Breast epithelium (tissue), 4 donors: ENCODE measurements at places on chromosomes 7 and 10. TPM values are rescaled to one million over a fixed set of nuclear protein-coding genes. Genes with fewer than 3 reads are reported as not detected.

Gene NUTM2A
- 0.98 TPM for total RNA-seq

Gene PPP1R9A
- 7.5 TPM for total RNA-seq

Gene GPNMB
- total RNA-seq: 460 TPM

Gene ORC5
- 29.9 TPM for total RNA-seq

Gene VPS50
- total RNA-seq: 54.4 TPM

Gene KCP
- 2.2 TPM for total RNA-seq

Gene HKDC1
- 0.15 TPM for total RNA-seq

Gene ITIH2
- 0.73 TPM for total RNA-seq

Gene ODAD2
- 0.33 TPM for total RNA-seq

Gene HECTD2
- total RNA-seq: 14.2 TPM

Gene ETV1
- 10.1 TPM for total RNA-seq

Gene FOXI2
- total RNA-seq: not detected

Gene GIMAP7
- 9.4 TPM for total RNA-seq

Gene LYZL2
- not detected for total RNA-seq

Gene PGAM2
- 0.66 TPM for total RNA-seq

Gene SYPL1
- 96.2 TPM for total RNA-seq

Gene ARL4A
- total RNA-seq: 28.5 TPM

Gene LIPJ
- total RNA-seq: 2.5 TPM

DNA sequence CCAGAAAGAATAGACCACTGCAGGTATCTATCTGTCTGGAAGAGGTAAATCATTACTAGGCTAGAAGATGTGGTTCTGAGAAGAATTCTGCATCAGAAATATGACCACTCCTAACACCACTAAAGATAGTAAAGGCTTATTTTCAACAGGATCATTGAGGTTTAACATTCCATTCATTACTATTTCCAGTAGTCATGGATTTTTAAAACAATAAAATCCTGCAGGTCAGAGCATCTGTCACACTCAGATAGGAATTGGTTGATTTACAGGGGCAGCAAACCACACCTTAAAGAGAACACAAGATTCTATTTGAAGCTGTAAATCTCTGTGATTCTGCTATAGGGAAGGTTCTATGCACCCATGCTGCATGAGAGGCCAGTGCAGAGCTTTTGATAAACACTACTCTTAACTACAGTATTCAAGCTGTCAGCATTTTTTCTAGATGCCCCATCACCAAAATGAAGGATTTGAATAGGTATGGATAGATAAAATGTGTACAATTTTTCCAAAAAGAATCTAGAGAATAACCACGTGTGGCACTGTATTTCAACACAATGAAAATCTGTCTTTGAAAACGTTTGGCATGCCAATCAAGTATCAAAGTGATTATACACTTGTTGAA lies 14.6 kb downstream of the LRRC17 start:
- no peak for DNase-seq
- H3K36me3 ChIP-seq: no peaks in the 10 kb centered on the region

GRCh38 chr10:34185998-34186397 lies 629.1 kb downstream of the PARD3 start:
- no peaks in the 10 kb centered on the region for H3K27me3 ChIP-seq
- no peak for DNase-seq
- H3K4me3 ChIP-seq: no peak overlapping the region
- H3K36me3 ChIP-seq: no peaks in the 10 kb centered on the region
- no peak overlapping the region for H3K27ac ChIP-seq
- H3K4me1 ChIP-seq: peaks cover 7% of the 10 kb centered on the region

GRCh38 chr10:131095313-131095580 lies 216.3 kb downstream of the TCERG1L start:
- no peaks in the 10 kb centered on the region for H3K36me3 ChIP-seq
- peak overlapping the region; percentile 74 for H3K27ac ChIP-seq
- no peaks in the 10 kb centered on the region for H3K27me3 ChIP-seq
- DNase-seq: no peak

GRCh38 chr10:5547931-5548660 lies 23.3 kb downstream of the CALML3 start:
- H3K27ac ChIP-seq: peak overlapping the region; percentile 97
- H3K27me3 ChIP-seq: no peaks in the 10 kb centered on the region
- DNase-seq: peak; percentile 68
- H3K36me3 ChIP-seq: no peaks in the 10 kb centered on the region
- H3K4me1 ChIP-seq: peaks cover 39% of the 10 kb centered on the region

- no peak overlapping the region for H3K27ac ChIP-seq
- no peak for DNase-seq
- H3K36me3 ChIP-seq: no peaks in the 10 kb centered on the region
Observed at GRCh38 chr7:135666156-135666555, 3.8 kb downstream of the STMP1 start.

DNA sequence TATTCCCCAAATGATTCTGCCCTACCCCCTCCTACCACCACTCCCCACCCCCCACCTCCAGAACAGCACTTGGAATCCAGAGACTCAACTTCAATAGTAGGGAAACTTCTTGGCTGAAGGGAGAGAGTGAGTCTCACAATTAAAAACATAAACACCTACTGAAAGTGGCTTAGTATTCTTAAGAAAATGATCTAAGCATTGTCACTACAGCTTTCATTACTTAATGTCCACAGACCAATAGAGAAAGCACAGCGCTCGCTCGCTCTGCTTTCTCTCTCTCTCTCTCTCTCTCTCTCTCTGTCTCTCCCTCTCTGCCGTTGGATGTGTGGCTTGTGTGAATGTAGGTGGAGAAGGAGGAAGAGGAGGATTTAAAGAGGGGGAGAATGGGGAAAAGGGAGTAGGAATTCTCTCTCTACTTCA lies 1.5 kb upstream of the SEMA3A start:
- H3K36me3 ChIP-seq: no peaks in the 10 kb centered on the region
- H3K27me3 ChIP-seq: no peaks in the 10 kb centered on the region
- DNase-seq: no peak
- H3K4me3 ChIP-seq: peak overlapping the region; percentile 62

GRCh38 chr10:1632141-1632540 lies 105.2 kb downstream of the ADARB2 start:
- no peak overlapping the region for H3K27ac ChIP-seq
- no peaks in the 10 kb centered on the region for H3K4me1 ChIP-seq
- no peak overlapping the region for H3K4me3 ChIP-seq

DNA sequence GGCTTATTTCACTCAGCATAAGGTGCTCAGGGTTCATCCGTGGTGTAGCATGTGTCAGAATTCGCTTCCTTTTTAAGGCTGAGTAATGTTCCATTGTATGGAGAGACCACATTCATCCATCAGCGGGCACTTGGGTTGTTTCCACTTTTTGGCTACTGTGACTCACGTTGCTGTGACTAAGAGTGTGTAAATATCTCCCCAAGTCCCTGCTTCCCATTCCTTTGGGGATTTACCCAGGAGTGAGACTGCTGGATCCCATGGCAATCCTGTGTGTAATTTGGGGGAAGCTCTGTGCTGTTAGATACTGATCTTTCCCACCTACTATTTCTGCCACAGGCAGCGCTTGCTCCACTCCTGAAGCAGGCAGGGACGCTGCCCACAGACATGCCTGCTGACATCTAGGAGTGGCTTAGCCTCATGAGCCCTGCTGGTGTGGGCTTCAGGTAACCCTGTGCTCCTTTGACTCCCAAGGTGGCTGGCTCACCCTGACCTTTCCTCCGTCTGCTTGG lies 346.0 kb downstream of the FRMD4A start:
- H3K4me3 ChIP-seq: no peak overlapping the region
- H3K27me3 ChIP-seq: no peaks in the 10 kb centered on the region
- H3K4me1 ChIP-seq: no peaks in the 10 kb centered on the region
- no peak overlapping the region for H3K27ac ChIP-seq
- no peak for DNase-seq
- H3K36me3 ChIP-seq: no peaks in the 10 kb centered on the region

GRCh38 chr10:45580371-45581215 lies 92.0 kb downstream of the ZFAND4 start:
- H3K27ac ChIP-seq: peak overlapping the region; percentile 63
- no peak overlapping the region for H3K4me3 ChIP-seq
- H3K36me3 ChIP-seq: no peaks in the 10 kb centered on the region
- no peaks in the 10 kb centered on the region for H3K27me3 ChIP-seq
- DNase-seq: no peak

- H3K4me3 ChIP-seq: peak overlapping the region; percentile 32
- peak; percentile 28 for DNase-seq
- no peaks in the 10 kb centered on the region for H3K4me1 ChIP-seq
- peak overlapping the region; percentile 29 for H3K27ac ChIP-seq
- no peaks in the 10 kb centered on the region for H3K27me3 ChIP-seq
- no peaks in the 10 kb centered on the region for H3K36me3 ChIP-seq
Observed at GRCh38 chr7:47806701-47807103, 141.6 kb downstream of the PKD1L1 start.

GRCh38 chr10:79422178-79422892 lies 23.1 kb downstream of the ZCCHC24 start:
- peak overlapping the region; percentile 92 for H3K27ac ChIP-seq
- peaks cover 11% of the 10 kb centered on the region for H3K4me1 ChIP-seq
- H3K4me3 ChIP-seq: no peak overlapping the region
- no peaks in the 10 kb centered on the region for H3K27me3 ChIP-seq
- no peaks in the 10 kb centered on the region for H3K36me3 ChIP-seq

GRCh38 chr7:156892081-156892800 lies 742 bp downstream of the LMBR1 start:
- no peaks in the 10 kb centered on the region for H3K4me1 ChIP-seq
- no peaks in the 10 kb centered on the region for H3K36me3 ChIP-seq
- H3K27me3 ChIP-seq: no peaks in the 10 kb centered on the region
- H3K4me3 ChIP-seq: peak overlapping the region; percentile 85

- H3K27ac ChIP-seq: peak overlapping the region; percentile 3
- no peaks in the 10 kb centered on the region for H3K36me3 ChIP-seq
- H3K4me3 ChIP-seq: no peak overlapping the region
Observed at GRCh38 chr7:18900236-18900635, 217.2 kb downstream of the TWIST1 start.

GRCh38 chr10:32461203-32461602 lies 15.3 kb downstream of the CCDC7 start:
- H3K36me3 ChIP-seq: no peaks in the 10 kb centered on the region
- H3K27ac ChIP-seq: no peak overlapping the region
- no peak for DNase-seq
- H3K4me1 ChIP-seq: no peaks in the 10 kb centered on the region
- no peak overlapping the region for H3K4me3 ChIP-seq
- H3K27me3 ChIP-seq: no peaks in the 10 kb centered on the region

DNA sequence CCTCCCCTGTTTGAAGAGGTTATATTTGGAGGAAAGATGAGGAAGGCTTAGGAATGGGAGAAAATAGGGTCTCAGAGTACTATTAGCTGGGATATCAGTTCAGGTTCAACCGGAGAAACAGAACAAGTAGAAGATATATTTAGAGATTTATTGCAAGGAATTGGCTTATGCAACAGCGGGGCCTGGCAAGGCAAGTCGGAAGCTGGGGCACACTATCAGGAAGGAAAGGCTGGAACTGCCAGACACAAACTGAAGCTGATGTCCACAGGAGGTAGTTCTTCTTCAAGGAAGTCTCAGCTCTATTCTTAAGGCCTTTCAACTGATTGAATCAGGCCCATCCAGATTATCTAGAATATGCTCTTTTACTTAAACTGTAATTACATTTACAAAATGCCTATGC lies 939.6 kb upstream of the C7orf33 start:
- peaks cover 5% of the 10 kb centered on the region for H3K36me3 ChIP-seq
- no peak overlapping the region for H3K27ac ChIP-seq
- H3K4me1 ChIP-seq: no peaks in the 10 kb centered on the region
- H3K27me3 ChIP-seq: no peaks in the 10 kb centered on the region

DNA sequence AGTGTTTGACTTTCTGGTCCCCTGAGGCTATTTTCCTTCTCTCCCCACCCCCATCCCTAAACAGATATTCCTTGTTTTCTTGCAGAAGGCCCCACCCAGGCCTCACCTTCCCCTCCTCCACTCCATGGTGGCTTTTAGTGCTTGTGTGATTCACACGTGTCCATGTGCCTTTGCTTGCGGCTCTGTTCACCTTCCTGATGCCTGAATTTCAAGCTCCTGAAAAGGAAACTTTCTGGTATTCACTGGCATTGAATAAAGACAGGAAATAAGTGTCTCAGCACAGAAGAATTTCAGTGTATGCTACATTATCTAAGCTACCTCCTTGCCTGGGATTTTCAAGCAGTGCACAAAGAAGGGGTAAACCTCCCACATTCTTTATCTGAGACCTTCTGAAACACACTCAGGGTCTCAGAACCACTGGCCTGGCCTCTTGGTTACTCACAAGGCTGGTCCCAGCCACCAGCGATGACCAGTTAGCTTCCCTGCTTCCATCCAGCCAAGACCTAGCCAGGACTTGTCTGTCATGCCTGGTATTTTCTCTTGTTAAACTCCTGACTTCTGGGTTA lies 17.2 kb upstream of the UBE2H start:
- no peaks in the 10 kb centered on the region for H3K4me1 ChIP-seq
- no peaks in the 10 kb centered on the region for H3K36me3 ChIP-seq
- peak overlapping the region; percentile 92 for H3K27ac ChIP-seq
- no peak overlapping the region for H3K4me3 ChIP-seq
- peak; percentile 94 for DNase-seq

GRCh38 chr10:12701696-12702095 lies 299.8 kb downstream of the CCDC3 start:
- no peaks in the 10 kb centered on the region for H3K36me3 ChIP-seq
- no peak for DNase-seq
- no peak overlapping the region for H3K4me3 ChIP-seq
- no peaks in the 10 kb centered on the region for H3K4me1 ChIP-seq
- no peaks in the 10 kb centered on the region for H3K27me3 ChIP-seq

DNA sequence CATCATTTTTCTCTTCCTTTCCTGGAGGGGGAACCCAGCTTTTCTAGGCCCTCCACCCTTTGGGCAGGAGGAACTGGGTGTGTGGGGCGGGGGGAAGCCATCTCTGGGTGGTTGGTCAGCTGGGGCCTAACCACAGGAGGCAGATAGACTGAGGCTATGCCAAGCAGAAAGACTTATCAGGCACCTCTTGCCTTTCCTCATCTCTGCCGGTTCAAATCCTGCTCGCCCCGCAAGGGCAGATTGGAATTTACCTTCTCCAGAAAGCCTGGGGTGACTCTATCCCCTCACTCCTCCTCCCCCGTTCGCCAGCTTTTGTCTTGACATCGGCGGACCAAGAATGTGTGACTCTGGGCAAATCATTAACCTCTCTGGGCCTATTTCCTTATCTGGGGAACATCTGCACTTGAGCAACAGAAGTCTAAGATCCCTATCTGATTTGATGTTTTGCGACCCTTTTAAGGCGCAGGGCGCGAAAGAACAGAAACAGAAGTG lies 584 bp upstream of the GARS1 start:
- no peaks in the 10 kb centered on the region for H3K36me3 ChIP-seq
- H3K4me1 ChIP-seq: no peaks in the 10 kb centered on the region
- peak overlapping the region; percentile 95 for H3K4me3 ChIP-seq

DNA sequence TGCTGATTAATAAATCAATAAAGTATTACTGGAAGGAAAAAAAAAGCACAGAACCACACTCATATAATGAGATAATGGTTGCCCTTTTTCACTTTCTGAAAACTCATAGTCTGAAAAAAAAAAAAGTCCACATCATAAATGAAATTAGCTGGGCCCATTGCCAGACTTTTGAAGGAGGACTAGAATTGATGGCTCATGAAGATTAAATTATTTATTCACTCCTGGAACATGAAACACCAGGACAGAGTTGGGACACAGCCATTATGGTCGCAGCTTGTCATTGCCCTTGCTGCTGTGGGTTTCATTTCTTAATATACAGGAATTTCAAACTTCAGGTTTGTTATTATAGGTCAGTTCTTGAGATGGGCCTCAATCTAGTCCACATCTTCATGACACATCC lies 91.9 kb downstream of the CNTNAP2 start:
- DNase-seq: no peak
- H3K27ac ChIP-seq: no peak overlapping the region
- H3K36me3 ChIP-seq: no peaks in the 10 kb centered on the region
- H3K27me3 ChIP-seq: no peaks in the 10 kb centered on the region

GRCh38 chr7:107180378-107180777 lies 11.6 kb downstream of the HBP1 start:
- no peaks in the 10 kb centered on the region for H3K36me3 ChIP-seq
- peak overlapping the region; percentile 38 for H3K27ac ChIP-seq
- DNase-seq: no peak
- H3K27me3 ChIP-seq: no peaks in the 10 kb centered on the region
- peaks cover 9% of the 10 kb centered on the region for H3K4me1 ChIP-seq
- H3K4me3 ChIP-seq: no peak overlapping the region
